Panc1 (cell line): ENCODE measurements at places on chromosomes 7 and 10.

DNA sequence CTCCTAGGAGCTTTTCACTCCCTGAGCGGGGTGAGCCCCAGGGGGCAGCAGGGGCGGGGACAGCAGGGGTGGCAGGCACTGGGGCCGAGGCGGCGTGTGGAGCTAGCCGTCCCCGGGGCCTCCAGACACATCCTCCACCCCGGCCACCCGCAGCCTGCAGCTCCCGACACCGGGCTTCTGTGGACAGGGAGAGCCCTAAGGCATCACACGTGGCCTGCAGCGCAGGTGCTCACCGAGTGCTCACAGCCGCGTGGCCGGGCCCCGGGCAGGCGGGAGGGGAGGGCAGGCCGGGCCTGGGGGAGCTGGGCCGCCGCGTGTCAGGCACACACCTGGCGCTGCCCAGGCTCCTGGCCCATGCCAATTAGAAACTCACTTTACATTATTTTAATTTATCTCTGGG, 51.4 kb downstream of the MICALL2 start:
- DNase-seq, result no peak

DNA sequence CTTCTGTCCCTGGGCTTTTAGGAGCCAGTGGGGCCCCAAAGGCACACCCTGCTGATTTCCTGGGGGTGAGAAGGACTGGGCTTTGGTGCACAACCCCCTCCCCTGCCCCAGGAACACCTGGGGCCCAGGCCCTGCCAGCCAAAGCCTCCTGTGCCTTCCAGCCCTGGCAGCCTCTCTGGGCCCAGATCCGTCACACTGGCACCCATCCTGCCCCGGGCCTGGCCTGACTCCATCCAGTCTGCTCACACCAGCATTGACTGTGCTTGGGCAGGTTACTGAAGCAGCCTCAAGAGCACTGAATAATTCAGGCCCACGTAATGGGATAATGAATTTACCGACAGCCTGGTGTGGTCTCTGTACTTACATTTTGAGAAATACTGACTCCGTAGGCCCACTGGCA, 12.0 kb upstream of the COMTD1 start:
- DNase-seq, result no peak

DNA sequence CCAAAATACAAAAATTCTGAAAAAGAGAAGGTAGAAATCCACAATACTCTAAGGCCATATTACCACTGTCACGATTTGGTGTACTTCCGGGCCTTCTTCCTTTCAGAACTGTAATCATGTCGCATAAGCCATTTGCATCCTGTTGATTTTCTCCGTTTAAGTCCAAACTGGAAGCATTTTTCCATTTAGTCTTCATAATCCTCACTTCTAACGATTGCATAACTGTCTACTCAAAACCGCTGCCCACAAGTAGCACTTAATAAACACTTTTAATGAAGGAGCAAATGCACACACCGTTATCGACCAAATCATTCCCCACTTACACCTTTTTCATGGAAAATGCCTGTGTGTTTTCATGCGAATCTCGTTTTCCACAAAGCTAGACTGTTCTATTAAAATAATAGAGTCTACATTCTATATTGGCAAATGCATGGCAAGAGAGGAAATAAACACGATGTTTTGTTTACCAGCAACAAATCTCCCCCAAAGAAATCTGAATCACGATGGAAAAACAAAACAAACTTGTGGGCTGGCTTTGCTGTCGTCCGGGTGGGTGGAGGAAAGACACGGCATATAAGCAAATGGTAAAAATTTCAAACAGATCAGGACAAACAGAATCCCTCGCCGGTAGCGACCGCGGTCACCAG, 1.0 kb downstream of the ATE1 start:
- no peak for DNase-seq

DNA sequence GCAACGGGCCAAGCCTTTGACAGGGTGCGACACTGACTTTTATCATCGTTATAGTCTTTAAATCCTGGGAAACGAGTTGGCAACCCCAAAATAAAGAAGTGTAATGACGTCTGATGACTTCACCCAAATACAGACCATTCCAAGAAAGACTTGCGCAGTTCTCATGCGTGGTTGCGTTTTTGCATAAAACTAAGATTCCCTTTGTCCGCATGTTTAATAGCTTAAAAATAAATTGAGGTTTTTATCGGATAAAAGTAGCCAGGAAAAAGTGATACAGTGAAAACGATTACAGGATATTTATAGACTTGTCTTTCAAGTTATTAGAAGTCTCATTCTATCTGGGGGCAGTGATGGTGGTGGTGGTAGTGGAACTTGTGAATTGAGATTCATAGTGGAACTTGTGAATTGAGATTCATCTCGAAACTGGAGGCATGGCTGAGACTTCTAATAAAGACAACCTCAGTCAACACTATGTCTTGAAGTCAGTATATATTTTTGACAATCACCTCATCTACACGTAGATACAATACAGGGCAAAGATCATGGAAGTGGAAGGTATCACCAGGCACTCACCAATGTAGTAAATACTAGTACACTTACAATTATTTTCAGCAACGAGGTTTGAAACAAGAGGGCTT, 1.2 kb upstream of the NAMPT start:
- peak; percentile 25 for DNase-seq

DNA sequence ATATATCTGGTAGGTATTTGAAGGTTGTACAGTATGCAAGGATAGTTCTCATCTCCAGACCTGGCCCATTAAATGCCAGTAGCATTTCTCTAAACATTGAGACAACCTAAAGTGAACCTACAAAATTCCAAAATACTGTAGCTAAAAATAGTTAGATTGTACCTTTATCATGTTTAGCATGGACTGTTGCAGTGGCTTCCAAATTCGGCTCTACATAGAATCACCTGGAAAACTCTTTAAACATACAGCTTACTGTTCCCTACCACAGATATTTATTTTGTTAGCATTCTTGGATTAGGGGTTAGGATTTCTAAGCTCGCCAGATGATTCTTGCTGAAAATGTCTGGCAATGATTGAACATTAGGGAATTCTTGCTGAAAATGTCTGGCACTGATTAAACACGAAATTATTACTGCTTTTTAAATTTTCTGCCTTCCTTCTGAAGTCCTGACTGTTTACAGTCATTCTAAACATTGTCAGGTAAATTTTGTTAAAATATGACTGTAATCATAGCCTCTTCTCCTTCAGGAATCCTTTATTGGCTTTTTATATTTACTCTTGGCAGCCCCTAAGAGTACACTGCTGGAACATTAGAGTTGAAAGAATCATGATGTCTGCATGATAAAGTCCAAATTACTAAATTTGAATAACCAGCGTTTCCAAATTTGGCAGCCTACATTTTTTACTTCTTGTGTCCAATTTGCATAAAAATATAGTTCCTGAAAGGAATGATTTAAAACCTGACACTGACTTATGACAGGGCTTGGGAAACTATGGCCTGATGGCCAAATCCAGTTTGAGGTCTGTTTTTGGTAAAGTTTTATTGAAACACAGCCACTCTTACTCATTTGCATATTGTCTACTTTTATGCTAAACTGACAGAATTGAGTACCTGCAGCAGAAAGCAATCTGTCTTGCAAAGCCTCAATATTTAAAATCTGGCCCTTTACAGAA, 40.3 kb downstream of the SHOC2 start:
- DNase-seq, result no peak

DNA sequence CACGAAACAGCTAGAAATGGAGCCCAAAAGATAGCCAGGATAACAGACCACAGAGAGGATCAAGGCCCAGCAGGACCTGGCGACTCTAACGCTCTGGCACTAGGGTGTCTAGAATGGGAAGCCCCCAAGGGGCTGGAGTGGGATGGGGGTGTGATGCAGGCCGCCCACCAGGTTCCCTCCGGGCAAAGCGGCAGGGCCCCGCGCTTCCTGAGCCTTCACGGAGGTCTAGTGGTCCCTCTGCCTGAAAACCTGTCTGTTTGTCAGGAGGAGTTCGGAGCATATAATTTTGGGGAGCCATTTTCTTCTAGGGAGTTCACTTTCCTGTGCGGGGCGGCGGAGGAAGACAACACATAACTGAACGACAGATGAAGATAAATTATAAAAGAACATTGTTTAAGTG, 48.2 kb upstream of the FXYD4 start:
- no peak for DNase-seq

DNA sequence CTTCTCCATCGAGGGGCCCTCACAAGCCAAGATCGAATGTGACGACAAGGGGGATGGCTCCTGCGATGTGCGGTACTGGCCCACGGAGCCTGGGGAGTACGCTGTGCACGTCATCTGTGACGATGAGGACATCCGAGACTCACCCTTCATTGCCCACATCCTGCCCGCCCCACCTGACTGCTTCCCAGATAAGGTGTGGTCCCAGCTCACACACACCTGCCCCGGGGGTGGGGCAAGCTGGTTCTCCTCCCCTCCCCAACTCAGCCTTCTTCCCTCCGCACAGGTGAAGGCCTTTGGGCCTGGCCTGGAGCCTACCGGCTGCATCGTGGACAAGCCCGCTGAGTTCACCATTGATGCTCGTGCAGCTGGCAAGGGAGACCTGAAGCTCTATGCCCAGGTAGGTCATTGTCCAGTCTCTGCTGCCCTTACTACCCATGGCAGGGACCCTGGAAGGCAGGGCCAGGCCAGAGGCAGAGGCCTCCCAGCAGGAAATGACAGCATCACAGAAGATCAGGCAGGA, 11.0 kb downstream of the FLNC start:
- DNase-seq, result no peak

GRCh38 chr10:43402880-43403452, 6.0 kb downstream of the HNRNPF start:
- DNase-seq, result no peak

DNA sequence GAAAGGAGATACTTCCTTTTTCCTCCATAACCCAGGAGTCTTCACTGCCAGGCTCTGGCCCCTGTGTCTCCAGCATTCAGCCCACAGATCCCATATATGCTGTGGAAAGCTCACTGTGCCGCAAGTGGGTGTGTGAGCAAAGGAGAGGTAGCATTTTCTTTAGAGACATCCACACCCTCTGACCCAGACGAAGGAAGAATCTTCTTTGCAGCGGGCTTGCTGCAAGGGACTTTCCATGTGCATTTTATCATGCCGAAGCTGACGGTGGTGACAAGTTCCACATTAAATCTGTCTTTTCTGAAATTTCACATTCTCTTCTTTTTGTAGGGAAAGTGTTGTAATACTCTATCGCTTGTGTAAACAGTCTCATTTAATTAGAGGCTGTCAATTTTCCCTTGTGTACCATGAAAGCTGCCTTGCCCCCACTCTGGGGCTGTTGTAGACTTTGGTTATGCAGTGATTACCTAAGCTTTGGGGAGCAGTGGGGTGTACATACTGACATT, 409.5 kb downstream of the SUGCT start:
- DNase-seq, result no peak

DNA sequence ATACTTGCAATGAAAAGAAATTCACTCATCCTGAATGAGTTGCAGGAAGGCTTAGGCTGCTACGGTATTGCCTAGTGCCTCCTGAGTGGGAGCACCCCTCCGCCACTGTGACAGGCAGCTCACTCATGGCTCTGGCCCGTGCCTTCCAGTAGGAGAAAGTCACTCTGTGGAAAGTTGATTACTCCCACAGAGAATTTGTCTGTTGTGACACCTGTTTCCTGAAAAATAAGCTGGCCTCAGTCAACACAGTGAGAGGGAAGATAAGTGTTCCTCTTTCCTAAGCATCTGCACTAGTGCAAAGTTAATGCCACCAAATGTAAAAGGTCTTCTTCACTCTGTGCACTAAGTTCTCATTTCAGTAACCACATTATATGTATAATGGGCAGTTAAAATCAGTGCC, 158.8 kb upstream of the INHBA start:
- no peak for DNase-seq

- no peak for DNase-seq
These were observed 474.6 kb upstream of the FZD8 start for GRCh38 chr10:36116731-36117130.

DNA sequence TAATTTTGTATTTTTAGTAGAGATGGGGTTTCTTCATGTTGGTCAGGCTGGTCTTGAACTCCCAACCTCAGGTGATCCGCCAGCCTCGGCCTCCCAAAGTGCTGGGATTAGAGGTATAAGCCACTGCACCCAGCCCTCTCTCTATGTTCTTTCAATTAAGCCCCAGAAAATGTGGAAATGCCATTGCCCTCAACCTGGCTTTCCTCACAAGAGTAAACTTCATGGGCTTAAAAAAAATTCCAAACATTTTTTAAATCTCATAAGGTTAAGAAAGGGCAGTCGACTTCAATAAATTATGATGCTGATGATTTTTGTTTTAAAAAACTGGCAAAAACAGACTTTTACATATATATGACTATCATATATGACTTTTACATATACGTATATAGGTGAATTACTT, 107.6 kb downstream of the TES start:
- DNase-seq, result no peak

DNA sequence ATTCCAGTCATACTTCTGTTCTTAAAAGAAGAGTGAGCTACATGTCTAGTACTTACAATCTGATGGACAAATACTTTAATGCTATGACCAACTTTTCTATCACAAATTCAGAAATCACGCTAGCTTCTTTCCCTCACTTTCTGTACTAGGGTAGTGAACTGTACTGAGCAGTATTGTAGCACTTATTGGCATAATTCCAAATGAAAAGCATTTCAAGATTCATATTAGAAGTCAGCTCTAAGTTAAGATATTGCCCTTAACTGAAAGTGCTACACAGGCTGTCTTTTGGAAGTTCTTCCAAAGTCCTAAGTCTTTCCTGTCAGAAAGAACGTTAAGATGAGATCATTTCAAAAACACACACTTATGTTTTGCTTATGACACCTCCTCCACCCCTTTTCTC, 13.4 kb downstream of the P4HA1 start:
- DNase-seq, result no peak

- DNase-seq, result no peak
These were observed 205.6 kb upstream of the CSTF2T start for GRCh38 chr10:51905032-51905431.

- DNase-seq, result no peak
These were observed 29.0 kb downstream of the GCC1 start for GRCh38 chr7:127556404-127556803.

GRCh38 chr7:87027900-87028299, 31.6 kb downstream of the ELAPOR2 start:
- DNase-seq, result no peak

DNA sequence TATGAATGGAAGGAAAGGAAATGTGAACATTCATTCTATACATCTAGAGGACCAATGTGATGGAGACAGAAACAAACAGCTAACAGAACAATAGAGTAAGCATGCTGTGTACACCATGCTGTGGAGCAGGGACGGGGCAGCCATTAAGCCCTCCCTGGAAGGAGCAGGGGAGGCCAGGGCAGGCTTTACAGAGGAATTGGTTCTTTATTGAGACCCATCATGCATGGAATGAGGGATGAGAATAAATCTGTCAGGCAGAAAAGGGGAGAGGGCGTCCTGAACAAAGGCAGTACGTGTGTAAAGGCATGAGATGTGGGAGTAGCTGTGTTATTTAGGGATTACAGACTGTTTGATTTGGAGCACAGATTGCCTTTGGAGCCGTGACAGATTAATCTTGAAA, 35.2 kb downstream of the STK17A start:
- DNase-seq, result no peak

GRCh38 chr7:50533866-50534265, 31.3 kb downstream of the DDC start:
- no peak for DNase-seq

DNA sequence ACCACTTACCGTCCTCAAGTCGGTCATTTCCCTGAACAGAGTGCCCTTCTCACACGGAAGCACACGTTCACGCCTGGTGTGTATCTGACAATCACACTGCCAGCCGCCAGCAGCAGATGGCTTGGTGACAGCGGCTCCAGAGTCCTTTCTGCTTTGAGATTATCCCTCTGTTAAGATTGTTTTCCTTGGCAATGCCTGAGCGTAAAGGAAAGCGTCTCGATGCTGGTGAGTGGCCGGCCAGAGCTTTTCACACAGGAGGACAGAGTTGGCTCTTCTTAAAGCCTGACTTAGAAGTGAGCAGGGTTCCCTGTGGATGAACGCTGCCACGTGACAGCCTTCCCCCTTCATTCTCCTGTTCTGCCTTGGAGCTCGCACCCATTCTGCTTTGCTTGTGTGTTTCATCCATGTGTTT, 22.1 kb upstream of the PRKAR1B start:
- DNase-seq, result no peak
